Omental fat pad (tissue), 4 donors: ENCODE measurements at places on chromosomes 1 and 21. TPM values are rescaled to one million over a fixed set of nuclear protein-coding genes. Genes with fewer than 3 reads are reported as not detected.
A peak's percentile ranks its signal among the peaks of the same experiment; 100 is the strongest.

SH2D1B gene
- 0.19 TPM for total RNA-seq

LCE6A gene
- not detected for total RNA-seq

PLA2G4A gene
- total RNA-seq: 13.7 TPM

CATSPERE gene
- 1.3 TPM for total RNA-seq

CDCA8 gene
- 0.63 TPM for total RNA-seq

DNA sequence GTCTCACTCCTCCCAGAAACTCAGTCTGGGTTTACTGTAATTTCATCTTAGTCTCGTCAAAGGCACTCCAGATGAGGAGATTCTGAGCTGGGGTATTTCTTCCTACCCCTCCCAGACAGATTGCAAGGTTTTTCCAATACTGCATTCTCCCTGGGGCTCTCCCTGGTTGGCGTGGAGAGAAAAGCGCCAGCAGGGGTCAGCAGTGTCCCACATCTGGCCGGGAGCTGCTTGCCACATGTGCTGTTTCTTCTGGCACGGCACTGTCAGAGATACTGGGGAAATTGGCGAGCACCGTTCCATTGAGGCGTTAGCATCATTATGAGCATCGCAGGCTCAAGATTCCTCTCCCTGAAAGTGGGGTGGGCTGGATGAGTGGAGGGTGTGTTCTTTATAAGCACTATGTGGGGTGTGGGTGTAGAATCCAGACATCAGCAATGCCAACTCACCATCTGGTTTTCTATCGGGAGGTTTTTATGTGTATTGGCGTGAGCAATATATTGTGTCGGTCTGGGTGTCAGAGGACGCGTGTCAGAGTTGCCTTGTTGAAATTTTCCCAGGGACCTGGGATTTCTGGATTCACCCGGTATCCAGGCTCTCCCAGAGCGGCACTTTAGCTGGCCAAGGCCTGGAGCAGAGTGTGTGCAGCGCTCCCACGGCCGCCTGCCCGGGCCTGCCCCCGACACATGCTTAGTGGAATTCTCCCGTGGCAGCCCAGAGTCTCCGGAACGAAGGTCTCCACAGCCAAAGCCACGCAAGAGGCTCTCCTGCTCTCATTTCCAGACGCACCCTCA lies 8.0 kb upstream of the NAV1 start:
- DNase-seq: peak; percentile 70

GRCh38 chr1:198082576-198082975 lies 74.2 kb upstream of the NEK7 start:
- DNase-seq: no peak

GRCh38 chr1:152367436-152367835 lies 7.6 kb upstream of the FLG2 start:
- no peak for DNase-seq

DNA sequence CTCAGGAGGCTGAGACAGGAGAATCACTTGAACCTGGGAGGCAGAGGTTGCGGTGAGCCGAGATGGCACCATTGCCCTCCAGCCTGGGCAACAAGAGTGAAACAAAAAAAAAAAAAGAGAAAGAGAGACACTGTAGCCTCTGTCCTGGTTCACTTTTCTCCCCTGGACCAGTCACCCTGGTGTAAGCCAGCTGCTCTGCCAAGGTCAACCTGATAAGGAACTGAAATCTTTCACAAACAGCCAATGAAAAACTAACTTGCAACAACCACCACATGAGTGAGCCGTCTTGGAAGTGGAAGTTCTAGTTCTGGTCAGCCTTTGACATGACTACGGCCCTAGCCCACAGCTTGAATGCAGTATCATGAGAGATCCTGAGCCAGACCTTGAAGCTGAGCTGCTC lies 36.8 kb upstream of the CXADR start:
- DNase-seq: no peak

- DNase-seq: no peak
Measured at GRCh38 chr1:65247419-65248359, 61.7 kb upstream of the DNAJC6 start.

DNA sequence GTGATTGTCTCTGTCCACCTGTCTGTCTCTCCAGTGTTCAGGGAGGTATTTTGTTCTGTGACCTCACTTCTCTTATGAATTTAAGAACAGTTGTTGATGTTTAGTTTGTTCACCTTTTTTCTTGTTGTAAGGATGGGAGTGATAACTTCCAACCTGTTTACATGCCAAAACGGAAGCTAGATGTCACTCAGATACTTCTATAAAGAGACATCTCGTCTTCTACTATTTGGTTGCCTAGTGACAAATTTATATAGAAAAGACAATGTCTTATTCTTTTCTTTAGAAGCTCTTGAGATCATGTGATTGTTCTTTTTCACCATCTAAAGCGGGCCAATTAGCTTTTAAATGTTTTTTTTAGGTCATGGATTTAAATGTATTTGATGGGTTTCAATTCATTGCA lies 33.8 kb downstream of the PRSS38 start:
- DNase-seq: no peak

GRCh38 chr1:154353460-154353904 lies 28.2 kb downstream of the ATP8B2 start:
- no peak for DNase-seq

DNA sequence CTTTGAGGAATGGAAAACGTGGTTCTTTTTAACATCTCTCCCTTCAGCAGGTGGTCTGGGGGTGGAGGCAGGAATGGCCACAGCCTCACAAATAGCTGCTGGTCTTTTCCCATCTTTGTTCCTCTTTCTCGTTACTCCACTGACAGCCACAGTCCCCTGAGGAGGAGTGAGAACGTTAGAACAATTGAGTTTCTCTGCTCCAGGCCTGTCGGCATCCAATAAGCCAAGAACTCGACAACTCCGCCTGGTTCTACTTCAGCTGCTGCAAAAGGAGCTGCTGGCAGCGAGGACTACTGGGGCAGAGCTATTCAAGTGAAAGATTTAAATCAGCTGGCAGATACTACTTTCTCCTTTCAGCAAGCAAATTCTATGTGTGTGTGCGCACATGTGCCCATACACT lies 169.5 kb upstream of the GALNT2 start:
- no peak for DNase-seq

GRCh38 chr21:16767201-16767600 lies 745.6 kb upstream of the CXADR start:
- DNase-seq: no peak
